CD4-positive, CD25-positive, alpha-beta regulatory T cell (primary cell): ENCODE measurements at places on chromosomes 13 and 19. TPM values are rescaled to one million over a fixed set of nuclear protein-coding genes. Genes with fewer than 3 reads are reported as not detected.

DNA sequence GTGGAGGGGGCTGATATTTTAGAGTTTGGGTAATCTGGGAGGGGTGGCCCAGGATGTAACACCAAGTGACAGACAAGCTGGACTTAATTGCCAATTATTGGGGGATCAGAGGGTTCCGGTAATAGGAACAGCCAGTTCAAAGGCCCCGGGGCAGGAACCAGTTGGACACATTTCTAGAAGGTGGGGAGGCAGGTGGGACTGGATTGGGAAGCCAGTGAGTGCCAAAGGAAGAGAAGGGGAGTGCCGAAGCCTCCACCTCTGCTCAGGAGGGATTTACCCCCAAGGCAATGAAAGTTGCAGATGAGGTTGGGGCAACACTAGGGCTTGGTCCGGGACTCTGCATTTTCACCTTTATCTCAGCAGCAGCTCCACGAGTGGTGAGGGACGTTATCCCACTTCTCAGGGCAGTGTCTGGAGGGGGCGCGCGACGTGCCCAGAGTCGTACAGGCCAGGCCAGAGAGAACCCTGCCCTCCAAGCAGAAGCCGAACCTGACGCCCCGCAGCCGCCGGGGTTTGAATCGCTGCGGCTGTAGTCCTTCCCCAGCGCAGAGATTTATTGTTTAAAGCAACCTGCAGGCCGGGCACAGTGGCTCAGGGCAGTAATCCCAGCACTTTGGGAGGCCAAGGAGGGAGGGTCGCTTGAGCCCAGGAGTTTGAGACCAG is 5.7 kb upstream of the JUND start:
- no peak for DNase-seq
- H3K4me3 ChIP-seq: no peak overlapping the region

DNA sequence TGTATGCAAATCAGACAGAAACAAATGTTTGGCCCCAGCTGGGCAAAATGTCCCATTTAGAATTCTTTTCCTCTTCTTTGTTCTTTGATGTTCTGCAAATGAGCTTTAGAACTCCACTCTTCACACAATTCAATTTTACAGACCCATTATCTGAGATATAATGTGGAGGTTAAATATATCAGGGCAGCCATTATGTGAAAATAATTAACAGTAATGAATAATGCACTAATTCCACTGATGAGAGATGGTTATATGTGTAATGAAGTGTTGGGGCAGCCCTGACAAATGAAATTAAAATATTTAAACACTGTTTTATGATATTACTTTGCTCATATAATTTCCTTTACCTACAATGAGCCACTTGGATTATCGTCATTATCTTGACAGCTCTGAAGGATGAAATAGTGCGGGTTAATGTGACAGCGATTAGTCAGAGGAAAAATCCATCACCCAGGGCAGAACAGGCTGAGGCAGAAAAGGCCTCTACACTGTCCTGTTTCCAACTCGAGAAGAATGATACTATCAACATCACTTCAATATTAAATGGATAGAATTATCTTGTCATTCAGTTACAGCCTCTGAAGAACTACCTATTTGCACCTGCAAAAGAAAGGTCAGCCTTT is 321.1 kb downstream of the RBM26 start:
- H3K27me3 ChIP-seq: no peaks in the 10 kb centered on the region
- H3K4me1 ChIP-seq: no peaks in the 10 kb centered on the region
- no peaks in the 10 kb centered on the region for H3K36me3 ChIP-seq
- DNase-seq: no peak

DNA sequence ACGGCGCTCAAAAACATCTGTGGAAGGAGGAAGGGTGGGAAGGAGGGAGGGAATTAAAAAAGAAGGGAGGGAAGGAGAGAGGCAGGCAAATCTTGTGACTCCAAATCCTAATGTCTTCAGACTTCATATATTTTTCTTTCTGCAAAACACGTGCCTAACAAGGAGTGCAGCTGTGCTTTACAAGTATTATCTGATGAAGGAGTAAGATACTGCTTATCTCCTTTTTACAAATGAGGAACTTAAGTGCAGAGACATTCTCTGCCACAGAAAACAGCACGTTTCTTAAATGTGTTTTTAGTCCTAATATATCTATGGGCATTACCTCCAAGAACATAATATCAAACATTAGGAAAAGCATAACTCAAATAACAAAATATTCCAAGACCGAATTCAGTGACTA is 6.5 kb downstream of the FLT3 start:
- H3K4me1 ChIP-seq: no peaks in the 10 kb centered on the region
- H3K4me3 ChIP-seq: no peak overlapping the region
- DNase-seq: no peak

Gene LYPD5
- not detected for total RNA-seq

Gene ARGLU1
- 235 TPM for total RNA-seq

Gene RGS9BP
- 0.39 TPM for total RNA-seq
